Epithelial cell of proximal tubule (primary cell): ENCODE measurements at places on chromosomes 7 and 10. TPM values are rescaled to one million over a fixed set of nuclear protein-coding genes. Genes with fewer than 3 reads are reported as not detected.

DNA sequence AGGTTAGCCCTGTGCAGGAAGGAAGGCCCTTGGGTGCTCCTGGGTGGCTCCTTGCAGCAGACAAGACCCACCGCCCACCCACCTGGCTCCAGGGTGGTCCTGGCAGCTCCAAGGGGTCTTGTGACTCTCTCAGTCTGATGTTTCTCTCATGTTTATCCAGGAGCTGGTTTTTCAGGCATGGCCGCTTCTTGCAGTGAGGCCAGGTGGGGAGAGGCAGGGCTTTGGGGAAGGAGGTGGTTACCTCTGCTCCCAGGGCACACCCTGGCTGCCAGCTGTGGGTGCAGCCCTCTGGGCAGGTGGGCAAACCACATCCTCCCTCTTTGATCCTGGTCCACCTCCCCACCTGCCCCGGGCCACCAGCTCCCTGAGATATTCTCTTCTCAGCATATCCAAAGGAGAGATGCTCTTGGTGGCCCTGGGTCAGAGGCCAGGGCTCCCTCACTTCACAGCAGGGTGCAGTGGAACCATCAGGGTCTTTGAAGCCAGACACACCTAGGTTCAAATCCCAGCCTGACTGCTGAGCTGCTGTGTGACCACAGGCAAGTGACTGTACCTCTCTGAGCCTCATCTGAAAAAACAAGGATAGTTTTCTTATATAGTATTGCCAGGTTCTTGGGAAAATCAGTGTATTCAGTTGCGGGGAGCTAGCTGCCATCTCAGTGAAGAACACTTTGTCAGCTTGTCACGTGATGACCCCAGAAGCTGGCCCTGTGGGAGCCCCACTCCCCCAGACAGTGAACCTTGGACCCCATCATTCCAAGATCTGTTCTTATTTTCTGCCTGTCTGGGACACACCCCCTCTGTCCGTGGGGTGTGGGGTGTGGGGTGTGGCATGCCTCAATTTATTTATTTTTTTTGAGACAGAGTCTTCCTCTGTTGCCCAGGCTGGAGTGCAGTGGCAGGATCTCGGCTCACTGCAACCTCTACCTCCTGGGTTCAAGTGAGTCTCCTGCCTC, 11.5 kb downstream of the GTF2IRD1 start:
- DNase-seq, result no peak

DNA sequence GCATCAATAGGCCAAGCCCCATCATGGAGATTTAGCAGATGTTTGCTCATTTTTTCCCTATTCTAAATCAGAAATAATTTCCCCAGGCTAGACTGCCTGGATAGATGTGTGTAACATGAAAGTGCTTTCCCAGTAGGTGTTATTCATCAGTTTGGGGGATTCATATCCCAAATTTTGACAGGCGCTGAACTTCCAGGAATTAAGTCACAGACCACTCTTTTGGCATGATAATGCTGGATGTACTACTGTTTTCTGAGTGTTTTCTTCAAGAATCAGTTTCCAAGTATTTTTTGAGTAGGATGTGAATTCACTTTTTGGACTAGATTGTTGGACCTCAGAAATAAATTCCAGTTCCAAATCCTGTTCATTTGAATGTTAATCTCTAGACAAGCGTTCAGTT, 637.4 kb downstream of the REEP3 start:
- DNase-seq, result no peak

GRCh38 chr10:32268788-32269187, 78.2 kb downstream of the EPC1 start:
- no peak for DNase-seq

- no peak for DNase-seq
Observed at GRCh38 chr7:1671594-1672451, 1.7 kb downstream of the ELFN1 start.

DNA sequence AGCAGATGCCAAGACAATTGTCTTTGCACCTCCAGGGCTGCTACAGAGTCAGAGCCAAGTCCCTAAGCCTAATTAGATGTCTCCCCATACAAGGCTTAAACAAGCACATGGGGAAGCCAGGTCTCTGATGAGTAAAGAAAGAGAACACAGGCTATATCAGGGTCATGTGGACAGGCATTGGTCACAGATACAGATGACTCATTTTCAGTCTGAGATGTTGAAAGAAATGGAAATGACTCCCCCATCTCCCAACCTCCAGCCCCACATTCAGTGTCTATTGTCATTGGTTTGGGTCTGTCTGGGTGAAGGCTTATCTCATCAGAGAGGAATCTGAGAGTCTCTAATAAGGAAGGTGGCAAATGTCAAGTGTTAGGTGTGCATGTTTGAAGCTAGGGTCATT, 290.1 kb upstream of the KIAA1217 start:
- DNase-seq, result peak; percentile 7

DNA sequence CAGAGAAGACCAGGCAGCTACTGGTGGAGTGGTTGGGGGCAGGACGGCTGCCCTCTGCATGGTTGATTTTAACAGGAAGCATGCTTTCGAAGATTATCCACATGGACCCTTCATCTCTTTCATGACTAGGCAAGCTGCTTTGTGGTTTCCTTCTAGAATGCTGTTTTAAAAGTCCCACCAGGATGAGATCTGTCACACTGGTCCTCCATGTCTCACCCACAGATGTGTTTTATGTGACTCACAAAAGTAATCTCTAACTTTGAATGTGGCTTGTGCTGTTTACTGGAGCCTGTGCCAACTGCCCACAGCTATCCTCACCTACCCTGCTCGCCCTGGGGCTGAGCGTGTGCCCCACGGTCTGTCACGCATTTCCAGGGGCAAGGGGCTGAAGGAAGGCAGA, 188.8 kb downstream of the GFRA1 start:
- no peak for DNase-seq

GRCh38 chr10:127904311-127905000, 2.4 kb upstream of the PTPRE start:
- DNase-seq, result no peak

DNA sequence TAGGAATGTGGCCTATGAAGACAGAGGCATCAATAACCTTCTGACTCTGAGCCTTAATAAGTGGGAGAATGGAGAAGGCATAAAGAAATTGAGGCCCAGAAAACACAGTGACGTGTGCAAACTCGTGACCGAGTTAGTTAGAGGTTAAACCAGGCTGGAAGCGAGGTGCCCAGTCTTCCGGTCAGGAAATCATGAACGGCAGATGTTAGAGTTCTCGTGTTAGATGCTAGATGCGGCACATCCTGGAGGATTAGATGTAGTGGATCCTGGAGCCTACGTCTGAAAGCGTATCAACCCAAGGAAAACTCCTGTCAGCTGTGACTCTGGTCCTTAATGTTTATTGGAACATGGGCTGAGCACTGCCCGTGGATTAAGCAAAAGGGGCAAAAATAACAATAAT, 275.9 kb downstream of the TCF7L2 start:
- no peak for DNase-seq

GRCh38 chr7:152351168-152351567, 84.6 kb downstream of the KMT2C start:
- DNase-seq, result no peak

DNA sequence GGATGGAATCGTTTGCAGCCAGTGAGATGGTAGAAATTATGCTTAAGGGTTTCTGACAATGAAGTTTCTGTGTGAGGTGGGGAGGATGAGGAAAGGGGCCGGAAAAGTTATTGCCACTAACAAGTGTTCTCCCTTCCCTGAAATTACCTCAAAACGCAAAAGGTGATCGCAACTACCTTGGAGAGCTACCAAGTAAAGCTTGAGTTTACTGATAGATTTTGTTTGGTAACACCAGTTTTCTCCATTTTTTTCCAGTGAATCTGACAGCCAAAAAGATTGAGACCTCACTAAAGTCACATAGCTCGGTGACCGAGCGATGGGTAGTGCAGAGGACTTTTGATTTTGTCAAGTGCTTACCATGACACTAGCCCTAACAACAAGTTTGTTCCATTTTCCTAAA, 1.6 kb downstream of the SUV39H2 start:
- no peak for DNase-seq

DNA sequence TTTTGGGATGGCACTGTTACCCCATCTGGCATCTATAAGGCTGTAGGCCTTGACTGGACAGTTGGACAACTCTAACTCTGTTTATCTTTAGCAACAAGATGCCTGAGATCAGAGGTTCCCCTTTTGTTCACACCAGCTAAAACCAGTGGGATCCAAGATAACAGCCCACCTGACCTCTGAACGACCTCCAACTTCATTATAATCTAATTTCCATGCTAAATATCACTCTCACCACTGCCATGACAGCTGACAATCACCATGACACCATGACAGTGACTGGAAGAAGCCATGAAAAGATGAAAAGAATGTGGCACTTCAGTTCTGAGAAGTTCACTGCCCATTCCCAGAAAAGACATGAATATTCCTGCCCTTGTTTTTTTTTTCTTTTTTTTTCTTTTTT, 281.4 kb upstream of the TAC1 start:
- no peak for DNase-seq

GRCh38 chr10:44301781-44302355, 83.0 kb downstream of the CXCL12 start:
- DNase-seq, result no peak

GRCh38 chr7:65225422-65226006, 148.1 kb upstream of the ZNF92 start:
- no peak for DNase-seq

DNA sequence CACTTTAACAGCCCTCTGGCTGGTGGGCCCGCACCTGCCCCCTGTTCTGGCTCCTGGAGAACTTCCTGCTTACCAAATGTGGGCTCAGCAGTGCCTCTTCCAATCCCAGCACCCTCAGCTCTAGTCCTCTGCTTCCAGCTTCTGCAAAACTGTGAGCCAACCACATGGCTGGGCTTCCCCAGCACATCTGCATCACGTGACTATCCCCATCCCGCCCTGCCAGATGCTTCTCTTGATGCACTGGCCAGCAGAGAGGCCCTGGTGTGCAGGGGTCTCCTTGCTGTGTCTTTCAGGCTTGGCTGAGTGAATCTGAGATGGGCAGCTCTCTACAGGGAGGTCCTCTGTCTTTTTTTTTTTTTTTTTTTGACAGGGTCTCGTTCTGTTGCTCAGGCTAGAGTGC, 43.8 kb upstream of the DMBT1 start:
- DNase-seq, result no peak

GRCh38 chr7:117990834-117991233, 117.6 kb upstream of the CTTNBP2 start:
- DNase-seq, result no peak

DNA sequence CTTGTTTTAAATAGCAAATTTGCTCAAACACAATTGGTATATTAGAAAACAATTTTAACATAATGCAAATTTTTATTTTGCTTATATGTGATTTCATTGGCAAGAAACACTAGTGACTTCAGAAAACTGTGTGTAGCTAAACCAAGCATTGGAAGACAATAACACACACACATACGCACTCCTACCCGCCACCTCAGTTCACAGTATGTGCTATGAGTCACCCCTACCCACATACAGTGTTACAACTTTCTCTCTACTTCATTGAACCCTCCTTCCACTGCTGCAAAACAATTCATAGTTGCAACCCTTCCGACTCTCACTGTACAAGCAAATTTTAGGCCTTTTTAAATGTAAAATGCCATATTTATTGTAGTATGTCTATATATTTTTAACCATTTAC, 119.9 kb upstream of the THSD7A start:
- DNase-seq, result no peak

GRCh38 chr10:62471711-62472110, 97.5 kb downstream of the ZNF365 start:
- no peak for DNase-seq

DNA sequence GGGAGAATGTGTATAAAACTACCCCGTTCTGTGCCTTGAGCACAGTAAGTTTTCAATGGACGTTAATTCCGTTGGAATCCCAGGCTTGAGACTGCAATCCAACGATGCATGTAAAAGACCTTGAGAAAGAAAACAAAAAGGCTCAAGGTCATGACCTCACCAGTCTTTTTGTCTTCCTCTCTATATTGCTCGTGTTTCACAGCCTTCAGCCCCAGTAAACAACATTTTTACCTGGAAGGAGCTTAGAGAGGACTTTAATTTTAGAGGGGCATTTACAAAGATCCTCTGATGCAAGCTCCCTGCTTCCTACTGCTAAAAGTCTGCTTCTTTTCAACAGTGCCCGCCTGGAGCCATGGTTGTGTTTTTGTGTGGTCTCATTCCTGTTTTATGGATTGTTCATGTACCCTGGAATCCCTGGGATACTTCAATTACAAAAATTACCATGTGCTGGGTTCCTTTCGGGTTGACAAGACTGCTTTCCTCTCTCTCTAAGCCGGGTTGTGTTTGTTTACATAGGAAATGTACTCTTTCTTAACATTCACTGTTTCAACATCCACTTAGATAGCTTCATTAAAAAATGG, 320.1 kb upstream of the NFE2L3 start:
- no peak for DNase-seq

DNA sequence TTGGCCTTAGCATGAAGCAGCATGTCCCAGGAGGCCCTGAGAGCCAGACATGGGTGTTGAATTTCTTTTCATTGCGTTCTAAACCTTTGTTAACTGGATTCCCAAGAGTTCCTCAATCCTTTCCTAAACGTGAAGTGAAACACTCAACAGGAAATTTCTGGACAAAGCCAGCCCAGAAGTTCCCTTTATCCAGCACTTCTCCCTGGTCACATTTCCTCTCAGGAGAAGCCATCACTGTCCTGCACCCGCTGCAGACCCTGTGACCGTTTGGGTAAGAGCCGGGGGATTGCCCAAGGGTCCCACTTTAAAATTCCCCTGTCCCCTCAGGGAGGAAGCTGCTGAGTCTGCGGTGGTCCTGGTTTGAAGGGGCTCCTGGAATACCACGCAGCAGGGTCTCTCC, 88.0 kb upstream of the ZPBP start:
- no peak for DNase-seq

DNA sequence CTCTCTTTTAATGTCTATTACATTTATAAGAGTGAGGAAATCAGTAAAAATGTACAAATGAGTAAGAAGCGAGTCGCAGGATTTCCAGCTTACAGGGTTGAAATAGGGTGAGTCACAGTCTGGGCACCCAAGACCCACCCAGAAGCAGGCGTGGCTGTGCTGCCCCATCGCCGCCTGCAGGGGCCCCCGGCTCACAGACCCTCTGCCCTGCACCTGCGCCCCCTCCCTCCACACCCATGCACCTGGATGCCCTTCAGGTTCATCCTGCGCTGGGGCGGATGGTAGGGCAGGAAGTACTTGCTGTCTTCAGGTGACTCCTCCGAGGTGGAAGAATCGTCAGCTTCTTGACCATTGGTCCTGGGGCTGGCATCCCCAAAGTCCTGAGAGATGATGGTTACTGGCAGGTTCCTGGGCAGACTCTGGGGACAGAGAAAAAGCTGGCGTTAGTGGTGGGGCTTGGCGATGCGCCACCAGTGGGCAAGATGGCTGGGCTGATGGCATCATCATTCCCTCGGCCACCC, 90.2 kb upstream of the GNA12 start:
- DNase-seq, result peak; percentile 30

- DNase-seq, result no peak
Observed at GRCh38 chr7:74439541-74439940, 14.2 kb upstream of the GTF2IRD1 start.

The CYP26C1 gene
- total RNA-seq, result 0.06 and 0.43 TPM in 2 replicates

The LAMB1 gene
- total RNA-seq, result 170 and 220 TPM in 2 replicates

The ANKRD2 gene
- 3.3 and 6.8 TPM in 2 replicates for total RNA-seq

The FBXO24 gene
- total RNA-seq, result 0.80 and 1.0 TPM in 2 replicates

The DKK1 gene
- 3.2 and 39.9 TPM in 2 replicates for total RNA-seq

The KCNMA1 gene
- 12.5 and 19.5 TPM in 2 replicates for total RNA-seq

The SERPINE1 gene
- total RNA-seq, result 160 and 249 TPM in 2 replicates

The SAP25 gene
- total RNA-seq, result 1.7 TPM in 1 of 2 replicates, not detected in the other

The CAPZA2 gene
- total RNA-seq, result 89.7 and 111 TPM in 2 replicates

The ETV1 gene
- total RNA-seq, result 5.1 and 5.8 TPM in 2 replicates

The WNT8B gene
- total RNA-seq, result not detected in 2 replicates

The PLCE1 gene
- total RNA-seq, result 1.2 and 2.2 TPM in 2 replicates

The CLDN4 gene
- total RNA-seq, result 277 and 503 TPM in 2 replicates

The NUTM2E gene
- 0.22 TPM in 1 of 2 replicates, not detected in the other for total RNA-seq

The PLA2G12B gene
- not detected in 2 replicates for total RNA-seq
